Spinal cord (tissue), 10 donors: ENCODE measurements at places on chromosomes 7 and 10.

GRCh38 chr10:15059914-15060313, 16.2 kb downstream of the OLAH start:
- DNase-seq: no peak

DNA sequence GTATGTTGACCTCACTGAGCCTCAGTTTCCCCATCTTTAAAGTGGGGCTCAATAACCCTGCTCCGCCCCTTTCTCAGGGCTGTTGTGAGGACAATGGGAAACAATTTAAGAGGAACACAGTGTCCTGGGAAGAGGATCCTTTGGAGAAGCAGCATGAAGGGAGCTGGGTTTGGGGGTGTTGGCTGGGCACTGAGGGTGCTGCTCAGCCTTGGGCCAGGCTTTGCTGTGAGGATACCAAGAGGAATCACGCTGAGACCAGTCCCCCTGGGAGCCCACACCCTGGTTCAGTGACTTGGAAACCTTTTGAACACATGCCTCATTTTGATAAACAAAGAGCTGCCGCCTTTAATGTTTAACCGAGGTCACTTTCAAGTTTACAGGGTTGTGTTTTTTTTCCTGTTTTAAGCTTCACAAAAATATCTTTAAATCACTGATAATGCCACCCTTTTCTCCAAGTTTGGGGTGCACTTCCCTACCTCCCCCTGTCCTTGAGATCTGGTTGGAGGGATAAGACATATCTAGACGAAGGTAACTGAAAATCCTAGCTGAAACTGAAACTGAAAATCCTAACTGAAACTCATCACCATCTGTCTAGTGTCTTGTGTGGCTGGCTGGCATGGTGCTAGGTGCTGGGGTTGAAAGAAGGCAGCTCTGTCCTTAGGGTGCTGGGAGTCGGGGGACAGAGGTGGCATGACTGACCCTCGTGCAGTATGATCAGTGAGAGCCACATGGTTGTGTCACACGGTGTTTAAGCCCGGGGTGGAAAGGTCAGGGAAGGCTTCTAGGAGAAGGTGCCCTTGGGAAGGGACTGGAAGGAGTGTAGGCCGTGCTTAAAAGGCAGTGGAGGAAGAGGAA, 27.7 kb downstream of the ZNF775 start:
- no peak for DNase-seq

GRCh38 chr10:130492266-130492934, 356.2 kb downstream of the GLRX3 start:
- no peak for DNase-seq

- no peak for DNase-seq
Observed at GRCh38 chr7:104363355-104363754, 35.0 kb downstream of the LHFPL3 start.

DNA sequence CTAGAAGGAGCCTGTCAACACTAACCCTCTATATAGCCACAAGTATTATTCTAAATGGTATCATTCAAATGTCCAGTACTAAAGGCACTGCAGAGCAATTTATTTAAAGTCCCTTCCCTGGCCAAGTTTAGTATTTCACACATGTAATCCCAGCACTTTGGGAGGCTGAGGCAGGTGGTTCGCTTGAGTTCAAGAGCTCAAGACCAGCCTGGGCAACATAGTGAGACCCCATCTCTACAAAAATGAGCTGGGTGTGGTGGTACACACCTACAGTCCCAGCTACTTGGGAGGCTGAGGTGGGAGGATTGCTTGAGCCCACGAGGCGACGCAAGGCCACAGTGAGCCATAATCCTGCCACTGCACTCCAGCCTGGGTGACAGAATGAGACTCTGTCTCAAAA, 3.6 kb downstream of the GNA12 start:
- no peak for DNase-seq

- no peak for DNase-seq
Observed at GRCh38 chr10:107831772-107832171, 667.3 kb upstream of the SORCS1 start.

- DNase-seq: no peak
Observed at GRCh38 chr7:104967595-104967994, 46.4 kb upstream of the KMT2E start.
